Caki2 (cell line): ENCODE measurements at places on chromosomes 12 and 14.

DNA sequence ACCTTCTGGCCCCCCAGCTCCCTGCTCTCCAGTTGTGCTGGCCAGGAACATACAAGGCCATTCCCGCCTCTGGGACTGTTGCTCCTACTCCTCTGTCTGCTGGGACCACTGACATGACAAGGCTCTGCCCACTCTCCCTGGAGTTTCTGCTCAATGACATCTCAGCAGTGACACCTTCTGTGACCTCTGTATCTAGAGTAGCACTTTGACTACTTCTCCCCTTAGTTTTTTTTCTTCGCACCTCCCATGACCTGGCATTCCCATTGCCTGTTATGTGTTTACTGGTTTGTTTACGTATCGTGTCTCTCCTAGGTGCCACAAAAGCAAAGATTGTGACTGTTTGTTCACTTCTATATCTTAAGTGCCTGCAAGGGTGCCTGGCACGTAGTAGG, 40.1 kb upstream of the TMEM263 start:
- no peak for DNase-seq

- no peak for DNase-seq
Observed at GRCh38 chr14:101478096-101478495, 83.2 kb upstream of the DIO3 start.

DNA sequence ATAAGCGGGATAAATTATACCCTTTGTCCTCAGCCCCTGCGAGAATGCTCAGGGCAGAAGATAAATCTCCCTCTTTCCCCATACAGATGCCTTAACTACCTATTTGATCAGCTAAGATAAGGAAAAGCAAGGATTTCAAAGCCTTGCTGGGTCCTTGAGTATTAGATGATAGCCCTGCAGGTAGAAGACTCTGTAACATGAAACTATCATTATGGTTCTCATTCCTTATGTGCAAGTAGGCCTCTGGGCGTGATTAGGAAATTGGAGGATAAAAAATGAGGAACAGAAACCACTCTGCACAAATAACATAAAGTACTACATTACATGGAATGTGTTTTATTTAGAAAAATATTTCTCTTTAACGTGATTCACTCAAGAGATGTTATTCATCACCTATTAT, 14.5 kb upstream of the WDR89 start:
- no peak for DNase-seq

DNA sequence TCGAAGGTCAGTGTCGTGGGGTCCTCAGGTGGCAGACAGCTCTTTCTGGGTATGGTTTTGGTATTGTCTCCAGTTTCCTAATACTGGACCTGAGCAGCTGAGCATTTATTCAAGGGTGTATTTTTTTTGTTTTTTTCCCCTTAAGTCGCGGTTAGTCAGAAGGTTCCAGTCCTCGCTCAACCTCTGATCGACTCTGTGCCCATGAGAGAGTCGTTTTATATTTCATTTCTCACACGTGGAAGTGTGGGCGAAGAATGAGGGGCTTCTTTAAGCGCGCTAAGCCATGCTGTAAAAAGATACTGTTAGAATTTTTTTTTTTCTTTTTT, 499 bp downstream of the MIPOL1 start:
- DNase-seq, result no peak

- DNase-seq, result no peak
Observed at GRCh38 chr14:105119408-105120025, 49.1 kb downstream of the JAG2 start.

GRCh38 chr14:87457720-87458119, 535.3 kb downstream of the GALC start:
- DNase-seq, result no peak

- no peak for DNase-seq
Observed at GRCh38 chr12:16030744-16031143, 119.6 kb downstream of the DERA start.

DNA sequence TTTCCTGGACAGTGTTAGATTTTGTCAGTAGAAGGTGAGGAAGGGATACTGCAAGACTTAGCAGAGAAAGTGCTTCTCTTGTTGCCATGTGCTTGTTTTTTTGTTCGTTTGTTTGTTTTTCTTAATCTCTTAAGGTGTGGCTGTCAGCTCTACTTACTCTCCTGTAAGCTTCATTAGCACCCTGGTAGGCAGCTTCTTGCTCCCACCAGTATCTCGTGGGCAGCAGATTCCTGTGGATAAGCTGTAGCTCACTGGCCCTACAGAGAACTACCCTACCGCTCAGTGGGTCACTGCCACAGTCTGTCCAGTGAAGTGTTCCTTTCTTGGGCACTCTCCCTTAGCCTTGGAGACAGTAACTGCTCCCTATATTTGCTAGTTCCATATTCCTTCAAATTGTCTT, 30.1 kb downstream of the VRK1 start:
- no peak for DNase-seq

GRCh38 chr12:122803937-122804336, 29.6 kb downstream of the CCDC62 start:
- no peak for DNase-seq

- no peak for DNase-seq
Observed at GRCh38 chr14:75907756-75908359, 73.9 kb downstream of the TGFB3 start.

- DNase-seq, result no peak
Observed at GRCh38 chr12:89225808-89226411, 126.4 kb downstream of the DUSP6 start.

DNA sequence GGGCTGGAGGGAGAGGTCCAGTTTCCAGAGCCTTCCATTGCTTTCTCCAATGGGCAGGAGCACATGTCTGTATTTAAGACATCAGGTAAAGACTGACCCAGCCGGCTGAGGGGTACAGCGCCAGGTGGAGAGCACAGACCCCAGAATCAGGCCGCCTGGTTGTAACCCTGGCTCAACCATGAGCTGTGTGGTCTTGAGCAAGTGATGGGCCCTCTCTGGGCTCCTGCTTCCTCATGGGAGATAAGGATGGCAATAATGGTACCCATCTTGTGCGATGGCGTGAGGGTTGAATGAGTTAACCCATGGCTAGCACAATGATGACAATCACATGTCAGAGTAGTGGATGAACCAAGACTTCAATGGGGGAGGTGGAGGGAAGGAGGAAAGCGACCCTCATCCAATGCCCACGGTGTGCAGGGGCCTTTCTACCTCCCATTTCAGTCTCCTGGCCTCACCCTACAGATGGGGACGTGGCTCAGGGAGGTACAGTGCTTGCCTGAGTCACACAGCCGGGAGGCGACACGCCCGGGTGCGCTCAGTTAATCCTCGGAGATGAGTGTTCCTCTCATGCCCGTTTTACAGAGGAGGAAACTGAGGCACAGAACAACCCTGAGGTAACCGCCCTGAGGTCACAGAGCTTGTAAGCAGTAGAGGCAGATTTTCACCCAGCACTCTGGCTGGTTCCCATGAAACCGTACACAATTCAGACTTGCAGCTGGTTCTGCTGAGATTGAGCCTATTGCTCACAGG, 163.9 kb downstream of the RBM19 start:
- no peak for DNase-seq

DNA sequence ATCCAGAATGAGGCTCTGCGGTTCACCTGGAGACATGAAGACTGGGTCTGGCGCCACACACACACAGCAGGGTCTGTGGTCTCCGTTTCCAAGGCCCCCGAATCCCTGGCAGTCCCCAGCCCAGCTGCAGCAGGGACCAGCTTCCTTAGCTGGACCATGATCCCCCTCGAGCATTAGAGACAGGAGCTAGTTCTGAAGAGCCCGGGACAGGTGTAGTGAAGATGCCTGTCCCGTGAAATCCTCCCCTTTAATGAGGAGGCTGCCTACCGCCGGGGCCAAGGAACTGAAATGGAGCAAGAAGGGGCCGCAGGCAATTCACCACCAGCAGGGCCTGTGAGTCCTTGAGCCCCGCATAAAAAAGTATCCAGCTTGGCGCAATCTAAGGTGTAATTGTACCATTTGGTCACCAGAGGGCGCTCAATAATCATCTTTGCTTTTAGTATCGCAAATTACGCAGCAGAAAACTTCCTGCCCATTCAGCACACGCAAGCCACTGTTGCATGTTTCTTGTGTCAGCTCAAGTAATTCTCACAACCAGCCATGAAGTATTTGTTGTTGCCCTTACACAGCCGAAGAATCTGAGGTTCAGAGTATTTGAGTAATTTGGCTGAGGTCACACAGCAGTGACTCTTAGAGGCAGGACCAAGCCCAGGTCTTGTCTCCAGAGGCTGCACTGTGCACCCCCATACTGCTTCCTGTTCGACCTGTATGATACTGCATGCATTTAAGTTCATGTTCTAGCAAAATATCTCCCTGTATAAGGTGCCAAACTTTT, 54.3 kb upstream of the PPP2R5C start:
- peak; percentile 67 for DNase-seq

GRCh38 chr14:55097881-55098560, 31.0 kb upstream of the LGALS3 start:
- peak; percentile 24 for DNase-seq

GRCh38 chr14:77041881-77042545, 13.5 kb upstream of the IRF2BPL start:
- DNase-seq, result no peak

DNA sequence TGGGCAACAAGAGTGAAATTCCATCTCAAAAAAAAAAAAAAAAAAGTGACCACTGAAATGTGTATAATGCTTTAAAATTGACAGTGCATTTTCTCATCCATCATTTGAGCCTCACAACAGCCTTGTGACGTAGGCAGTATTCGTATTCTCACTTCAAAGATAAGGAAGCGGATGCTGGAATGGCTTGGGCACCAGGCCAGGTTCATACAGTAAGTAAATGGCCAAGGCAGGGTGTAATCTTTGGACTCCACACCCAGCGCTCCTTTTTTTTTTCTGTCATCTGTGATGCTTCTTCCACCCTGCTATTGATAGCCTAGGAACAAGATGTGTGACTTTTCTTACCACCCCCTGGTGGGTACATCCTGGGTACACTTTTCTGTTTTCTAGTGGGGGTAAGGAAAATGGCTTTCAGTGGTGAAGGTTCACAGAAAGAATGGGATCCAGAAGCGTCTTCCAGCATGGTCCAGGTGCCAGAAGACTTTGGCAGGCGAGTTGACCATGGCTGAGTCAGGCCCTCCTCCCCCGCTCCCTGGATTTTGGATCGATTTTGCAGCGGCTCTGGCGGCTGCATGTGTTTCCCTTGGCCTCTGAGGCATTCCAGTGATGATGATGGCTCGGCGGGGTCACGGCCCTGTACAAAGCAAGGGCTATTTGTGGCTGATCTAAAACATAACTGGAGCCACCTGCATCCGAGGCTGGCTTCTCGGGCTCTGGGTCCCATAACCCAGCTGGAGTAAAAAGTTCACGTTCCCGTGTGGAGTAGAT, 110.6 kb downstream of the CACNA1C start:
- DNase-seq, result no peak

DNA sequence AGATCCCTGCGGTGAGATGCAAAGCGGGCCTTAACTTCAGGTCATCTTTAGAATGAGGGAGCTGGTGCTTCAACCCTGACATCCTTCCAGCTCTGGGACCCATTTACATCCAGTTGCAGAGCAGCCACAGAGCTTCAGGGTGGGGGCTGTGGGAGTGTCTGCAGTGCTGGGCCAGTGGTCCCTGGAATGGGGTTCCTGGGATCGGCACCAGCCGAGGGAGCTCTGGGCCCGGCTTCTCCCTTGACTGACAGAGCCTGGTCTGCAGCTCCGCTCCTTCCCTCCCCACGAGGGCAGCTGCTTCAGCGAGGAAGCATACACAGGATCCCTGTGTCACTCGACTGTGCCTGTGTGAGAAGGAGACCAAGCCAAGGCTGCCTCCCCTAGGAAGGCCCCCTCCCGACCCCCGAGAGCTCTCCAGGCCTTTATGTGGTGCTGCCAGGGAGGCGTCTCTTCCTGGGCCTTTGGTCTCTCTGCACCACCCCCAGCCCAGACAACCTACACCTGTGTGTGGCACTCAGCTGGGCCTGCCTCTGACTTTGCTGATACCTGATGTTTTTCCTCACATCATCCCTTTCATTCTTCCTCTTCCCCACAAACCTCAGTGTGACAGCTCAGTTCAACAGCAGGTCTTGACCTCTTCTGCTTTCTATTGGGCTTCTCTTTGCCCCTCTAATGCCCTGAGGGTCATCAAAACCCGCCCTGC, 48.1 kb upstream of the RIN3 start:
- DNase-seq, result no peak

DNA sequence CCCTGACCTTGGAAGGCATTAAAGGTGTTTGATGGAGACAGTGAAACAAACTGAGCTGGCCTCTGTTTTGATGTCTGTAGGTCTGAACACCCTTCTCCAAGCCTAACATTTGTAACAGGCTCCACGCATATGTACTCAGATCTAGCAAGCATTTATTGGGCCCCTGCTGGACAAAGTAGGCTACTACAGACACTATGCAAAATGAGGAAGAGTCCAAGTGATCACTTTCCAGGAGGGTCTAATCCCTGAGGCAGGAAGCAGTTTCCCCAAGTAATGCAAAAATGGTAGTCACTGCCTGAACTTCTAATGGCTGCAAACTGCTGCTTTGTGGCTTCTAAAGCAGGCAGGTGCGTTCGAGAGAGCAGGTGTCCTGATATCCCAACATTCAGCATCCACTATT, 405.8 kb downstream of the MED13L start:
- DNase-seq, result peak; percentile 4

DNA sequence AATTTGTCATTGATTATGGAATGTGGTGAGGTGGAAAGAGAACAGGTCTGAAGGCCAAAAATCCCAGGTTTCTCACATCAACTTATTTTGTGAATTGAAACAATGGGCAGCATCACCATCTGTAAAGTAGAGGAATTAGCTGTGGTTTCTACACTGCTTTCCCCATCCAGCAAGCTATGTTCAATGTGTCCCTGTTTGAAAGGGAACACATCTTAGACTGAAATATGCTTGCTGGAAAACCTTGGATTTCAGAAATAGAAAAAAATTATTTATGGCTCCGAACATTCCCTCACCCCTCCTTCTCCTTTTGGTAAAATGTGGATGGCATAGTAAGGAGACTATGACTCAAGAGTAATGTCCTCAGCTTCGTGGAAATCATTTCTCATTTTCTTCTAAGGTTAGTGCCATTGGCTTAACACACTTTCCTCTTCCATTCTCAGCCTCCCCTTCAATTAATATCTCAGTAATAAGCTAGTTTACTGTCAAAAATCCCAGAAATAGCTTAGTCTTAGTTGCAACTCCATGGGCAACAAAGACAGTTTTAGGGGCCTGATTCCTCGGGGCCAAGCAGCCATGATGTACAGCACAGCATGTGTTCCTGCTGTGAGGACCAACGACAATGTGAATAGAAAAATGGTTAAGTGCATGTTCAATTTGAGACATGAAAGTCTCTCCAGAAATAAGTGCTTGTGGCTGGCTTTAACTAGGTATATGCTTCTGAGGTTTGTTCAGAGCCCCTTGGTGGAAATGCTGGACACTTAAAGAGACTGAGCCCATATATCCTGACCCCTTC, 205.8 kb upstream of the SLC38A2 start:
- DNase-seq, result no peak

DNA sequence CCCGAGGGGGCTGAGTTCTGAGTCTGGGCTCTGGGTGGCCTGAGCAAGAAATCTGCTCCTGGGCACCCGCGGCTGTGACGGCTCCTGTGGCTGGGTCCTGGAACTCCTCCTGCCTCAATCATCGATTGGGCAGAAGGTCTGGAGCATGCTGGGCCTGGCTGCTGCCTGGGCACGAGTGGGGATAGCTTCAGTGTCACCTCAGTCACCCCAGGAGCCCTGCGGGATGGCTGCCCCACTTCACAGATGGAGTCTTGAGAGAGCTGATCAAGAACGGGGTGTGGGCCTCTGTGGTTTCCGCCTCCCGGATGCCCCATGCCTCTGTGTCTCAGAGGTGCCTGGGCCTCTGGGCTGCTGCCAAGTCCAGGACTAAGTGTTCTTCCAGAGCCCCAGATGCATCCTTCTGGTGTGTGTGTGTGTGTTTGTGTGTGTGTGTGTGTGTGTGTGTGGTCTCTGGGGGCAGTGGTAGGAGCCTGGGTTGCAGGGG, 185.6 kb upstream of the C14orf180 start:
- DNase-seq, result no peak
